ENCODE measurements at places on chromosomes 2 and 18. TPM values are rescaled to one million over a fixed set of nuclear protein-coding genes. Genes with fewer than 3 reads are reported as not detected.

Gene OTOS
- not detected for total RNA-seq

Gene PDE11A
- 0.09 TPM for total RNA-seq

Gene ABCB11
- not detected for total RNA-seq

Gene SPP2
- not detected for total RNA-seq

Gene CFAP210
- total RNA-seq = not detected

Gene ERCC3
- 31.3 TPM for total RNA-seq

Gene STPG4
- 0.17 TPM for total RNA-seq

Gene KCNJ3
- total RNA-seq = not detected

Gene LAMA1
- 0.22 TPM for total RNA-seq

Gene TMEM37
- not detected for total RNA-seq

Gene ITPRIPL1
- total RNA-seq = 3.3 TPM

Gene PAIP2B
- total RNA-seq = 2.0 TPM

Gene FER1L5
- total RNA-seq = not detected

Gene EFR3B
- total RNA-seq = 0.54 TPM

Gene GKN2
- not detected for total RNA-seq

Gene RPL31
- total RNA-seq = 1,383 TPM

Gene FBXO48
- 0.34 TPM for total RNA-seq

Gene NPHP1
- total RNA-seq = 1.4 TPM

Gene ELOA2
- not detected for total RNA-seq

Gene SPOPL
- 17.2 TPM for total RNA-seq

Gene CYBRD1
- total RNA-seq = 24.5 TPM

Gene FAP
- total RNA-seq = 0.09 TPM

Gene COLEC11
- total RNA-seq = 0.65 TPM

Gene ILKAP
- 16.6 TPM for total RNA-seq

Gene CNOT11
- total RNA-seq = 17.4 TPM

Gene CD28
- total RNA-seq = 0.11 TPM

Gene GATA6
- 0.17 TPM for total RNA-seq

Gene AKAIN1
- not detected for total RNA-seq

Gene TMEM150A
- total RNA-seq = 10.8 TPM

Gene PARD3B
- total RNA-seq = 11.3 TPM

Gene CDH2
- 0.26 TPM for total RNA-seq

Gene FOXI3
- not detected for total RNA-seq
